ENCODE measurements at places on chromosomes 4 and X. TPM values are rescaled to one million over a fixed set of nuclear protein-coding genes. Genes with fewer than 3 reads are reported as not detected.
A peak's percentile ranks its signal among the peaks of the same experiment; 100 is the strongest.

DNA sequence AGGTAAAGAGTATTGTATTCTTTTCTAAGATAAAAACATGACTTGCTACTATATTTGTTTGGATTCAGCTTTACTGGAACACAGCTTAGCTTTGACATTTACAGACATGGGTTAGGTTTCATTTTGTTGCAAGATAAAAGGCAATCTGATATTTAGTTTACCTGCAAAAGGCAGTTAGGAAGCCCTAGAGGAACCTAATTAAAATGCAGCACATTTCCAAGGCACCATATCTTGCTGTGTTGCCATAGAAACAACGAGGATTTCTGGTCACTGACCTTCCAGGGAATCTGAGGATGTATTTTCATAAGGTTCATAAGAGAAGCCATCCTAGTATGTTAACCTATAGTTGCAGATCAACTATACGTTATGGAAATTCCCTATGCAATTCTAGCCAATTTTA is 116.0 kb downstream of the SNCA start:
- DNase-seq, result no peak

- DNase-seq, result no peak
Observed at GRCh38 chrX:37746218-37746941, 33.5 kb upstream of the CYBB start.

GRCh38 chr4:156261230-156261629 is 307.6 kb upstream of the CTSO start:
- no peak for DNase-seq

DNA sequence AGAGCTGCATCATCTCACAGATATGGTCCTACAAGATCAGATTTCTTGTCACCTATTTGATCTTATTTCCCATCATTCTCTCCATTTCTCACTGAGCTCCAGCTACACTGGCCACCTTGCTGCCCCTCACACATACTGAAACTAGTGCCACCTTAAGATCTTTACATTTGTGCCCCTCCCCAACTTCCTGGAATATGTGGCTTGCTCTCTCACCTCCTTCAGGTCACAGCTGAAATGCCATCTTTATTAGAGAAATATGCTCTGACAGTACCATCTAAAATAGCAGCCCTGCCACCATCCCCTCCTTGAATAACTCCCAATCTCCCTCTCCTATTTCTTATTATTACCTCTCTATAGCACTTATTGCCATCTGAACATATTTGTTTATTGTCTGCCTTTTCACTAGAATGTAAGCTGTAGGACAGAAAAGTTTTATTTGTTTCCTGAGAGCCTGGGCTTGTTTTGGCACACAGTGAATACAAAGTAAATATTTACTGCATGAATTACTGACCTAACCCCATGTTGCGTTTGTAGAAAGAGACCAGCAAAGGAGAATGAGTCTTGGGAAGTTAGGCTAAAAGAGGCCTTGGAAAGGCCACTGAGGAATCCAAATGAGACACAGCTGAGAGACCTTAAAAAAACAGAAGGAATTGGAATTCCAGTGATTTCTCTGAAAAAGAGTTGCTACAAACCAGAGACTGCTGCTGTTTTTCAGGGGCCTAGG is 22.7 kb downstream of the DYNLT3 start:
- DNase-seq, result no peak

CLTRN gene
- 0.69 TPM for total RNA-seq

GRCh38 chr4:99710020-99710419 is 52.4 kb upstream of the C4orf54 start:
- DNase-seq, result no peak

IRF2 gene
- total RNA-seq, result 27.0 TPM

- no peak for DNase-seq
Observed at GRCh38 chr4:76003620-76004019, 3.7 kb downstream of the CXCL9 start.

- DNase-seq, result no peak
Observed at GRCh38 chr4:84529169-84529751, 30.2 kb upstream of the NKX6-1 start.

- peak; percentile 73 for DNase-seq
Observed at GRCh38 chr4:127134490-127134889, 498.3 kb upstream of the INTU start.

ZCCHC4 gene
- 19.4 TPM for total RNA-seq

GRCh38 chr4:180219080-180219479 is 2024.1 kb upstream of the TENM3 start:
- no peak for DNase-seq

DNA sequence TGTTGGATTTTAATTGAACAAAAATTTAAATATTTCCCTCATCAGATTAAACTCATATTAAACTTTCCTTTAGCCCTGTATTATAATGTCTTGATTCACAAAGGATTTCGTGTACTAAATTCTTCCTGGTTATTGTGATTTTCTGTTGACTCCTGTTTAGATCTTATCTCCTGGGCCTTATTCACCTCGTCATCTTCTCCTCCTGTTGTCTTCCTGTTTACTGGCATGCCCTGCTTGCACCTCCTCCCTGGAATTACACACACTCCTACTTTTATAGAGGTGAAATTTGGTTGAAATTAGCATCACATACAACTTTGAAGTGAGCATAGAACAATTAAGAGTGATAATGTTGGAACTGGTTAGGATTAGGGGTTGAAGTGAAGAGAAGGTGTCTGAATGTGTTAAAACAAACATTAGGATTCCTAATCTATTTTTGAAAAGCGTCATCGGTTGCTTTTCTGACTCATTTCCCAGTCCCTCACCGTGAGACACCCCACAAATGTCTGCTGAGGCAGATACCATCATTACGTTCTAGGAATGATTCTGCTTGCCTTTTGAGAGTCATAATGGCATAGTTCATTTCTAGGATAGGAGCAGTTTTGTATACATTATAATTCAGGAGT is 32.5 kb downstream of the TLL1 start:
- no peak for DNase-seq

DNA sequence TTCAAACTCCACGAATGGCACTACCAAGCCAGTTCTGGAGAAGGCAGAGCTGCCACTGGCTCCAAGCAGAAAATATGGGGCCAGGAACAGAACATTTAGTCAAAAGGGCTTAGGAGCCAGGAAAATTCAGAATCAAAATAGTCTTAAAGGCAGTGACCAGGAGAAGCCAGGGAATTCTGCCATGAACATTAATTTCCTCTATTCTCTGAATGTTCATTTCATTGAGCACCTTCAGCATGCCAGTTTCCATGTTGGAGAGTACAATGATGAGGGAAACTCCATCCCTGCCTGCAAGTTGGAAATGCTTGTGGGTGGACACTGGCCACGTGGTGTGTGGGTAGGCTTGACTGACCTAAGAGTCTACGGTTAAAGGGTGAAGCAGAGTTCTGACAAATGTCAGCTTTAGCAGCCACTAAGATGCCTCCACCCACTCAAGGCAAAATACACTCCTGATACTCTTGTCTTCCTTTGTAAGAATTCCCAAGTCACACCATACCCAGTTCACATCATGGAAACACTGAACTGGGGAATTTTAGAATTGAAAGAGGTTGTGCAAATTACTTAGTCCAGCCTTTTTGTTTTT is 190.1 kb upstream of the C1QTNF7 start:
- no peak for DNase-seq

- DNase-seq, result no peak
Observed at GRCh38 chr4:6172093-6172926, 28.0 kb downstream of the JAKMIP1 start.

DNA sequence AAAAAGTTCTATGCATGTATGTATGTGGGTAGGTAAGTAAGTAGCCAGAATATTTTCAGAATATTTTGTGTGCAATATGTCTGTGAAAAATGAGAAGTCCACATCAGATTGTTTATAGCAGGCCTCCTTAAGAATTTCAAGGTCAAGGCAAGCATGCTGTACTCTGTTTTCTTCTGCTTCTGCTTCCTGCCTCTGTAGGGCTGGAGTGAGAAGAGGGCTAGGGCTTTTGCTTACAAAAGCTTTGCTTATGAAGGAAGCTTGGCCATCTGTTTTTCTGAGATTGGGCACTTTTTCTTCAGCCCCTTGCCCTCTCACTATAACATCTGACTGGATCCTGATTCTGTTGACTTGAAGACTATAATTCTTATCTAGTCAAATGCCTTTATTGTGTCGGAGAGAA is 150.4 kb downstream of the EMCN start:
- DNase-seq, result no peak

- DNase-seq, result peak; percentile 70
Observed at GRCh38 chr4:124713185-124713592, 657 bp upstream of the ANKRD50 start.

VSIG4 gene
- 22.6 TPM for total RNA-seq
